ENCODE measurements at places on chromosomes 16 and 17.

- DNase-seq: no peak
These were observed 8.8 kb upstream of the GFAP start for GRCh38 chr17:44924107-44924544.

- DNase-seq: no peak
These were observed 9.3 kb upstream of the RNF135 start for GRCh38 chr17:30961209-30962188.

GRCh38 chr16:4293822-4294457 is 21.1 kb upstream of the TFAP4 start:
- peak; percentile 56 for DNase-seq

DNA sequence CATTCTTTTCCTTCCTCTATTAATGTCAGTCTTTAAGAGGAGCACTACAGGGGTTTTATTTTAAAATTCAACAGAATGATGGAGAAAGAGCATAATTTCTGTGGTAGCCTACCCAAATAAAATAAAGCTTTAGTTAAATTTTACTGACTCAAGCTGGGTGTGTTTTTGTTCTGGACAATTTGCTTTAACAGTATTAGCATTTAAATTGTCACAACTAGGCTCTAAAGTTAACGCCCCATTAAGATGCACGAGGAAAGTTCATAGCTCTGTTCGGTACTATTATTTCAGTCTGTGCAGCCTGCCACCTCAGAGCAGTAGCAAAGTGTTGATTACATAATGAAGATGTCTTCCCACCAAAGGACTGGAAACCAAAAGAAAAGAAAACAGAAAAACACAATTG is 52.0 kb downstream of the CDK12 start:
- no peak for DNase-seq

DNA sequence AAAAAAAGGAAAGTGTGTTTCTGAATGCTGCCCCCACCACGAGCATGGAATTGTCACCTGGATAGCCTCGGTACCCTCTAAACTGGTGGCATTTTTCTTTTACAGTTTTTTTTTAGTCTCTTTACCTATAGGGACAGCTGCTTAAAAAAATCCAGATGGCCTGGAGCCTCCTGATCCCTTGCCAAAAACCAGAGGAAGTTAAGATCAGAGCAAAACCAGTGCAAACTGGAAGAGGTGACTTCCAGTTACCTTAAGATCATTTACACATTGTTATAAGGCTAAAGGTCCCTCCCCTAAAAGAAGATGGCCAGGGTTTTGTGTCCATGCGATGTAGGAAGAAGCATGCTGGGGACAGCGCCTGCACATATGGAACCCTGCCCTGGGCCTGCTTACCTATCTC is 3.5 kb downstream of the MEFV start:
- no peak for DNase-seq

- DNase-seq: peak; percentile 8
These were observed 62.6 kb downstream of the AXIN2 start for GRCh38 chr17:65498816-65499215.

- no peak for DNase-seq
These were observed 327.9 kb downstream of the SLC39A11 start for GRCh38 chr17:72764632-72765041.

GRCh38 chr16:67675579-67675935 is 8.9 kb downstream of the C16orf86 start:
- DNase-seq: no peak

GRCh38 chr17:40560592-40561293 is 4.5 kb downstream of the CCR7 start:
- DNase-seq: no peak

DNA sequence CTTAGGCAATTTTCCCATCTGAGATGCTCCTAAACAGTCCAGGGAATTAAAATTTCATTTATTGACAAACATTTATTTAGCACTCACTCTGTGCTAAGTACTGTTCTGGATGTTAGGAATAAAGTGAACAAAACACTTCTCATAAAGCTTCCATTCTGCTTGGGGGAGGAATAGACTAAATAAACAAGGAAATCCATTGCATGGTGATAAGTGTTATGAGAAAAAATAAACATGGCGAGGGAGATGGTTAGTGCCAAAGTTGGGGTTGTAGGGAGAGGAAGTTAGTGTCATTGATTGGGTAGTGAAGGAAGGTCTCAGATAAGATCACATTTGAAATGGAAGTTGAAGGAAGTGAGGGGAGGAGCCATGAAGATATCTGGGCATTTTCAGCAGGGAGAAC is 72.2 kb upstream of the CES5A start:
- DNase-seq: no peak

- no peak for DNase-seq
These were observed 62.5 kb downstream of the CACNG3 start for GRCh38 chr16:24318680-24319079.

- no peak for DNase-seq
These were observed 21.6 kb downstream of the VASN start for GRCh38 chr16:4393240-4393600.

- DNase-seq: no peak
These were observed 5.9 kb upstream of the SLC13A2 start for GRCh38 chr17:28467456-28468025.

GRCh38 chr16:85258629-85259028 is 146.4 kb upstream of the CIBAR2 start:
- DNase-seq: no peak

DNA sequence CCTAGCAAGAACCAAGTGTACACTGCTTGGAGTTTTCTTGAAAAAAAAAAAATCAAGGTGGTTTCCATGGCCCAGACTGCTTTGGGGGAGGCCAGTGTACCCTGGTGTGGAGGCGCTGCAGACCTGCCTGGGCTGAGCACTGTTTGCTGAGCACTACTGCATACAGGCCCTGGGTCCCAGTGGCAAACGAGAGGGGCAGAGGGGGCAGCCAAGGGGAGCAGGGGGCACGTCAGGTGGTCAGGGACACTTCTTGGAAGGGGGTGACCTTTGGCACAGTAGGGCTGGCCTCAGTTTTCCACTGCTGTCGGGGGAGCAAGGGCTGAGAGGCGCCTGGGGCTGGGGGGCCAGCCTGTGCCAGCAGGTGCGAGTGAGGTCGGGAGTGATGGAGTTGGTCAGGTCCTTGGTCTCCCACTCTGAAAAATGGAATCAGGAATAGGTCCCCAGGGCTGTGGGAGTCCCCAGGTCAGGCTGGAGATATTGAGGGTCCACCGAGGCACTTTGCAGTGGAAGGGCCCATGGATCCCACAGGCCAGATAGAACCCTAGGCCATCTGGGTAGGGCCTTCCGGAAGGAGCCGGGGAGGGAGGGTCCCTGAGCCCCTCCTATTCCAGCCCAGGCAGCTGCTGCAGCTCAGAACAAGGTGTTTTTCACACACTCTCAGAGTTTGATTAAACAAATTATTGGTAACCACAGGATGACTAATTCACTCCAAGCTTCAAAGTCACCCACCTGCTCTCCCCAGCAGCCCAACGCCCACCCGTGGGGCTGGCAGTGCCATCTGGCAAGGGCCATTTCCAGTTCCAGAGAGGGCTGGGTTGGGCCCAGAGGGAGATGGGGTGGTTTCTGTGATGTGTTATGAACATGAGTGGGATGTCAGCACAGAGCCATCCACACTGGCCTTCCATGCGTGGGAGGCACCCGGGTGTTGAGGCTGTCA is 3.5 kb downstream of the ZFPM1 start:
- DNase-seq: no peak

- DNase-seq: no peak
These were observed 64.2 kb downstream of the FOXK2 start for GRCh38 chr17:82583720-82584234.

- DNase-seq: peak; percentile 75
These were observed 26.3 kb downstream of the VPS53 start for GRCh38 chr17:688100-688989.

DNA sequence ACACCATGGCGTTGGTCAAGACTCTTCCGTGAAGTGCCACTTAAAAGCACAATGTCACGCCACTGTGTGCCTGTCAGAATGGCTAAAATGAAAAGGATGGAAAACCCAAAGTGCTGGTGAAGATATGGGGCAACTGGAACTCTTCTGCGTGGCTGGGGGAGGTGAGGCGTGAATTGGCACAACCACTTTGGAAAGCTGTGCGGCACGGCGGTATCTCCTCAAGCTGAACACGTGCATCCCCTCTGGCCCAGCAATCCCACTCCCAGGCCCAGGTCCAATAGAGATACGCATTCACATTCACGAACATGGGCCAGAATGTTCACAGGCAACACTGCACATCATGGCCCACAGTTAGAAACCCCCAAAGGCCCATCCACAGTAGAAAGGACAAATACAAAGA is 8.9 kb downstream of the DUSP3 start:
- DNase-seq: no peak

GRCh38 chr16:50712560-50712898 is 19.1 kb downstream of the NOD2 start:
- DNase-seq: no peak

DNA sequence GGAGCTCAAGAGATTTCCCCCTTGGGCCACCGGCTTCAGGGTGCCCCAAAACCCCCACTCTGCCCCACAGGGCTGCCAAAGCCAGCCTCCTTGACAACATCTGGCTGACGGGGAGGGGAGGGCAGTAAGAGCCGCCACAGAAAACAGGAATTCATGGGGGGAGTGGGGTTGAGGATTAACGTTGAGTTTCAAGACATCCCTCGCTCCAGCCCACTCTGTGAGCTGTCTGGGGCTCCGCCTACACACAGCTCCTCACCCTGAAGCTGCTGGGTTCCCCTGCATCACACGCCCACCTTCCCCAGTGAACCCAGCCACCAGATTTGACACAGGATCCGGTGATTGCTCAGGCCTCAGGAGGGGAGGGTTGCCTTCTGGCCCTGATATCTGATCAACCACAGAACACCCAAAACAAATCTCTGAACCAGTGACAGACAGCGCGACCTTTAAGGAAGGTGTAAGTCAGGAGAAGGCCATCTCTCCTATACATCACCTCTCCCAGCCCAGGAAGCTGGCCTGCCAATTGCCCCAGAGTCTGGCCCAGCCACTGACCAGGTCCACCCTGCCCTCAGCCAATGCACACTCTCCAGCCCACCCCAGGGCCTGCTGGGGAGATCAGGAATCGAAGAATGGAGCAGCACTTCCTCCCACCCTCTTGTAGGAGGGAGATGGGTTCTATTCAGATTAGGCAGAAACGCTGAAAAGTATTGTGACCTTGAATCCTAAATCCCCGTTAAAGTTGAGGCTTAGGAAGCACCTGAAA is 132.1 kb downstream of the CLEC16A start:
- no peak for DNase-seq

DNA sequence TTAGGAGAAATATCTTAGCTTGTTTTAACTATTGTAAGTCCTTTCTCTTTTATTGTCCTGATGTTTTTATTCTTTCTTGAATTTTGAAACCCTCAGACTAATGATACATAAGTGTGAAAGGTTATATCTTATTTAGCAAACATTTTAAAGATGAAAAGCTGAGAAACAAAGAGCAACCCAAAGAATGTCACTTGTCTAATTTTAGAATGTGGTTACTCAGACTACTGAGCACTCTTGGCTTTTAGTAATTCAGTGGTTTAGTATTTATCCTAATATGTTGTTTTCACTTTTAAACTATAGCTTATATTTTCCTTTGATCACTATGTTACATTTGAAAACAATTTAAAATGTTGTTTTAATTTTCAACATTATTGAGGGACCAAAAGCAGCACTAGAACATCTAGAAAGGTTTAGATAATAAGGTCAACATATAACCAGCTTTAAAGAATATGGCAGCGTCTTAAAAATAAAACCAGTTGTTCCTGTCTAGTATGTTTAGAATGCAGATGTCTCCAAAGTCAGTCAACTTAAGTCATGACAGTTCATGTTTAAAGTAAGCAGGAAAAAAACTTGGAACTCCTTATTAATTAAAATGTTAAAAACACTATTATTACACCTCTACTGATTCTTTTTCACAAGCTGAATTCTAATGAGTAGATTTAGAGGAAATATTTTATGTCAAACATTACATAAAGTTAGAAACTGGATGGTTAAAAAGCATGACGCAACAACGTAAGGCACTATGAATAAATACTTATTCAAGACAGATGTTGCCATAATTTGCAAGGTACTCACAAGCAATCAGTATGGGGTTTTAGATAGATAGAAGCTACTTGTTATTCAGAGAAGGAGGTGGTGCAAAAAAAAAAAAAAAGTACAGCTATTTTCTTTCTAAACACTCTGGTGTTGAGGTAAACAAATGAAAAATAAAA is 2.4 kb downstream of the MBTD1 start:
- DNase-seq: no peak

- no peak for DNase-seq
These were observed 11.3 kb upstream of the PHOSPHO1 start for GRCh38 chr17:49241692-49242397.

DNA sequence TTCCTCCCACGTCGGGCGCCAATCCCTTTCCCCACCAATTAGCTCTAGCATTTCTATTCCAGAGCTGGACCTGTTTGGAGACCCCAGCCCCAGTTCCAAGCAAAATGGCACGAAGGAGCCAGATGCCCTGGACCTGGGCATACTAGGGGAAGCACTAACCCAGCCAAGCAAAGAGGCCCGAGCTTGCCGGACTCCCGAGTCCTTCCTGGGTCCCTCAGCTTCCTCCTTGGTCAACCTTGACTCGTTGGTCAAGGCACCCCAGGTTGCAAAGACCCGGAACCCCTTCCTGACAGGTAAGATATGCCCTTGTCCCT is 5.6 kb upstream of the SPATA20 start:
- DNase-seq: no peak

GRCh38 chr17:77749989-77750388 is 208.5 kb upstream of the TNRC6C start:
- DNase-seq: no peak

DNA sequence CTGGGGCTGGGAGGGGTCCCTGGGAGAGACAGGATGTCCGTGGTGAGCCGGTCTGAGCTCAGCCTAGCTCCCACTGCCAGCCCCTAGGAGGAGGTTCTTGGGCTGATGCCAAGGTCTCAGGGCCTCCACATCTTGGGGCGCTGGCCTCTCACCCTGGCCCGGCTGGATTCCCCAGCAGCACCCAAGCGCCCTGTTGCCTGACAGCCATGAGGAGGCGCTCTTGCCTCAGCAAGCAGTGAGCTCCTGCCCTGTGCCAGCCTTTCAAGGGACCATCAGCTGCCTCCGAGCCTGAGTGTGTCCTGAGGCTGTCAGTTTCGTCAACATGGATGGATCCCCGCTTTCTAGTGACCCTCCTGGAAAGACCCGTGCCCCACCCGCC is 234.9 kb upstream of the CIBAR2 start:
- no peak for DNase-seq

DNA sequence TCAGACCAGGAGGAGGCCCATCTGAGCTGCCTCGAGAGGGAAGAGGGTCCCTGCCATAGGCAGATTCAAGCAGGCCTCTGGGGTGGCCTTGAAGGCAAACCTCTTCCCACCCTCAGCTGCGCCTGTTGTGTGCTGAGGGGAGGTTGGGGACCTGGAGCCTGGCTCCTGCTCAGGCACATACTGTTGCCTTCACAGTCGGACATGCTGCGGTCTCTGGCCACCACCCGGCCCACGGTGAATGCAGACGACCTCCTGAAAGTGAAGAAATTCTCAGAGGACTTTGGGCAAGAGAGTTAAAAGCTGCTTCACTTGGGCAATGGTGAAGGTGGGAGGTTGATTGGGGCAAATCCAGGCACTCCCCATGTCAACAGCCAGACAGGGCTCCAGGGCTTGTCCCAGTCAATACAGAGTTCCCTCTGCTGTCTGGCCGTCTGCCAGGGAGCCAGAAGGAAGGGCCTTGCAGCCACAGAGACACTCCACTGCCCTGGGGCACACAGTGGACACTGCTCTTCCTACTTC is 6.3 kb downstream of the PDF start:
- peak; percentile 69 for DNase-seq
